ENCODE measurements at places on chromosomes 7 and 10.
A peak's percentile ranks its signal among the peaks of the same experiment; 100 is the strongest.

DNA sequence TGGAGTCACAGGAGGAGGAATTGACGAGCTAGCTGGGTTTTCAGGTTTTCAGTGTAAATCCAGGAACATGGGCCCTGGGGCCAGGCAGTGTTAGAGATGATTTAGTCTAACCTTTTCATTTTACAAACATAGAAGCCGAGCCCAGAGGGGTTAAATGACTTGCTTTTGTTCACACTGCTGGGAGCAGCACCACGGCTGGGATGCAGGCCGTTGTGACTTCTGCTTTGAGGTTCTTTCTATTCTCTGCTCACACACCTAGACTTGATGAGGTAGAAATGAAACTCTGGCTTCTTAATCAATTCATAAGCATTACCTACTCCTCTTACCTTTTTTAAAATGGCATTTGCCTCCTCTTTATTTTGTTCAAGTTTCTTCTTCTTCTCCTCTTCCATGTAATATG, 36.4 kb downstream of the CREB5 start:
- DNase-seq, result no peak

- no peak for DNase-seq
These were observed 17.0 kb upstream of the TRIM8 start for GRCh38 chr10:102627291-102627735.

DNA sequence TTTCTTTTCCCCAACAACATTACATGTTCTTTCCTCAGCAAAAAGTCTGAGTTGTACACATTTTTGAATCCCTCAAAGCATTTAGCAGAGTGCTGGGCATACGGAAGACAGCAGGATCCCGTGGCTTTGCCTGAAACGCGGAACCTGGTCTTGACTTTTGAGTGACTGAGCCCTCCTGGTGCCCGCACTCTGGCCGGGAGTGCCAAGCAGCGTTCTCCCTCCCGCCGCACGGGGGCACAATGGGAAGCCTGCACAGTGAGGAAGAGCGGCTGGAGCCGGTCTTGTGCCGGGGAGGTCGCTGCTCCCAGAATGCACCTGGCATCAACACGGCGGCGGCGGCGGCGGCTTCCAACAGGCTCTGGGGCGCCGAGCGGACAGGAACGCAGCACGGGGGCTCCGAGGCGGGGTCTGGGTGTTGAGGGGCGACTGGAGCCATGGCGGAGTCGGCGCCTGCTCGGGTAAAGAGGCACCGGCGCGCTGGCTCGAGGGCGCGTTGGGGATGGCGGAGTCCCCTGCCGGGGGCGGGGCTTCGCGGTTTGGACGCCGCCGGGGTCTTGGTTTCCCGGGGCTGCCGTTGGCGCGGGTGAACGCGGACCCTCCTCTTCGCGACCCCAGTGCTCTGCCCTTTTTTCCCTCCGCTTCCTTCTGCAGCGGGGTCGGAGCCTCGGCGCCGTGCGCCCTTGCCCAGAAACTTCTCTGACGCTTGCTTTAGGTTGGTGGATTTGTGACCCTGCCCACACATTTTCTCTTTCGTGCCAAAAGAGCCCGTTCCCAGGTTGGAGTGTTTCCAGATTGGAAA, at the start of gene ZNF212:
Gene ZNF212 (plus strand): TSS at position 307 of the 799 bp plus-strand sequence. CDS start 128 bp downstream, at position 435.
- peak; percentile 61 for DNase-seq

- no peak for DNase-seq
These were observed 17.2 kb upstream of the MNX1 start for GRCh38 chr7:157027568-157028198.

GRCh38 chr10:47176903-47177868, 122.8 kb upstream of the GDF10 start:
- DNase-seq, result no peak

GRCh38 chr10:54434782-54435181, 366.2 kb downstream of the PCDH15 start:
- DNase-seq, result no peak
